ENCODE measurements at places on chromosomes 2 and 18.

DNA sequence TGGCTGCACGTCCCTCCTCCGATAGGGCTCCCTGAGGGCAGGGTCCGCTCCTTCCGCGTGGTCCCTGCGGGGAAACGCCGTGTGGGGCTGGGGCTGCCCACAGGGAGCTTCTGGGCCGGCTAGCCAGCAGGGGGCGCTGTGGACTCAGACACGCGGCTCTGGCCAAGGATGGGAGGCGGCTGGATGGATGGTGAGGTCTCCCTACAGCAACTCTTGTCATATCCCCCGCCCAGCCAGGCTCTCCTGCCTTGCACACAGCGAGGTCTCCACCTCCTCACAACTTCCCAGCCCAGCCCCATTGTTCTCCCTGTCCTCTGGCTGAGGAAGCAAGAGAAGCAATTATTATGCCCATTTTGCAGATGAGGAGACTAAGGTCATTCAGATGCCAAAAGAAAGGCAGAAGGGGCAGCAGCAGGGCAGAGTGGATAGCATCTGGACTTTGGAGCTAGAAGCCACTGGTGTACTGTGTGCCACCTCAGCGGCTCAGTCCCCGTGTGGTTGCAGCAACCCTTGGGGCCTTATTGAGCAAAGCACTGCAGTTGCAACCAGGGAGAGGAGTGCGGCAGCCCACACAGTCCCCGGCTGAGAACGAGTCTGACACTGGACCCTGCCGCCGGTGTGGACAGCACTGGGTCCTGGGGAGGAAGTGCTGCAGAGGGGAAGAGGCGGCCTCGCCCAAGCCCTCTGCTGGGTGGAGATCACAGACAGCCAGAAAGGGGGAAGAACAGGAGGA is 99.0 kb downstream of the ZFP36L2 start:
- DNase-seq = no peak

GRCh38 chr18:70582981-70583380 is 294.1 kb downstream of the SOCS6 start:
- DNase-seq = no peak

- DNase-seq = no peak
These were observed 78.1 kb upstream of the YWHAQ start for GRCh38 chr2:9708683-9709538.

DNA sequence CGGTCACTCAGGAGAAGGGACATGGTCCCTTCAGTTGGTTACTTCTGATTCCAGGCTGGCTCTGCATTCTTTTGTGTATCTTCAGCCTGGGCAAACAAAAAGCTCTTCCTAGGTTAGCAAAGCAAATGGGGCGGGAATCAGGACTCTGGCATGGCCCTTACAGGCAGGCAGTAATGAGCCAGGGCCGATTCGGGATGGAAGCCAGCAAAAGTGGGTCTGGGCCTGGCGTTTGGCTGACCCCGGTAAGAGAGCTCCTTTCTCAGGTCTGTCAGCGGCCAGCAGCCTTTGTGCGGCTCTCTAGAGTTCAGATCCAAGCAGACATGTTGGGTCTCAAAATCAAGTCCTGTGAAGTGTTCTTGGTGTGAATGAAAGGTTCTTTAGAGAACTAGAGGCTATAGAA is 81.5 kb upstream of the EML6 start:
- no peak for DNase-seq

- no peak for DNase-seq
These were observed 5.8 kb downstream of the NGEF start for GRCh38 chr2:233007270-233007669.

- no peak for DNase-seq
These were observed 817.9 kb downstream of the SOCS6 start for GRCh38 chr18:71106701-71107100.

DNA sequence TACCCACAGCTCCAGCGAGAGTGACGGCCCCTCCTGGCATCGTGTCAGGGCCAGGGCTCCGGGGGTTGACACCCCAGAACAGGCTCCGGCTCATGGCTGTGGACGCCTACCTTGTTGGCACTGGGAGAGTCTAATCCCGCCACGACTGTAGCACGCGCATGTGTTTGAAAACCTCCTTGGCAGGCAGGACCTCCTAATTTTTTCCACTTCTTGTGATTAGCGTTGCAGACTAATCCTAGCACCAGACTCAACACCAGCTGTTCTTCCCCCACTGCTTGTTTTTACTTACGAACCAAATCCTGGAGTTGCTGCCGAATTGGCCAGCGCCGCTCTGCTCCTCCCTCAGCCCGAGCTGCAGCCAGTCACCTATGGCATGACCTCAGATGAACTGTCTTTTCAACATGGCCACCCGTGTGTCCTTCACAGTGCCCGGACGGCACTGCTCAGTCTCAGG is 110.7 kb downstream of the KLHL29 start:
- DNase-seq = no peak

DNA sequence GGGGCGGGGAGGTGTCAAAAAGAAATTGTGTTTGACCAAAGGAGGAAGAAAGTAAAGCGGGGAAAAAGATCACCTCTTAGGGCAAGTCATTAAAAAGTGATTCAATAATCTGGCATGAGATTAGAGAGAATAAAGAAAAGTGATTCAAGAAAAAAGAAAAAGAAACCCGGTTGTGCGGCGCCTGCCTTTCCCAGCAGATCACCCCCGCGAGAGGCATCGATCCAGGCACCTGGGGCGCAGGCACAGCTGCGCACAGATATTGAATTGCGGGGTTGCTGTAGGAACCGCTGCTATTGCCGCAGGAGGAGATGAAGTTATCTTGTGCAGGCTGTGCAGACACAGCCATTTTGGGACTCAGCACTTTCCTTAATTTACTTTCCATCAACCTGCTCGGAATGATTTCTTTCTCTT is 71.2 kb downstream of the PLB1 start:
- DNase-seq = no peak

GRCh38 chr2:37324786-37325624 is at the start of gene PRKD3:
Gene PRKD3 (minus strand): TSS chr2:37324833. CDS start chr2:37316524, 8,309 bp downstream.
- DNase-seq = peak; percentile 36

DNA sequence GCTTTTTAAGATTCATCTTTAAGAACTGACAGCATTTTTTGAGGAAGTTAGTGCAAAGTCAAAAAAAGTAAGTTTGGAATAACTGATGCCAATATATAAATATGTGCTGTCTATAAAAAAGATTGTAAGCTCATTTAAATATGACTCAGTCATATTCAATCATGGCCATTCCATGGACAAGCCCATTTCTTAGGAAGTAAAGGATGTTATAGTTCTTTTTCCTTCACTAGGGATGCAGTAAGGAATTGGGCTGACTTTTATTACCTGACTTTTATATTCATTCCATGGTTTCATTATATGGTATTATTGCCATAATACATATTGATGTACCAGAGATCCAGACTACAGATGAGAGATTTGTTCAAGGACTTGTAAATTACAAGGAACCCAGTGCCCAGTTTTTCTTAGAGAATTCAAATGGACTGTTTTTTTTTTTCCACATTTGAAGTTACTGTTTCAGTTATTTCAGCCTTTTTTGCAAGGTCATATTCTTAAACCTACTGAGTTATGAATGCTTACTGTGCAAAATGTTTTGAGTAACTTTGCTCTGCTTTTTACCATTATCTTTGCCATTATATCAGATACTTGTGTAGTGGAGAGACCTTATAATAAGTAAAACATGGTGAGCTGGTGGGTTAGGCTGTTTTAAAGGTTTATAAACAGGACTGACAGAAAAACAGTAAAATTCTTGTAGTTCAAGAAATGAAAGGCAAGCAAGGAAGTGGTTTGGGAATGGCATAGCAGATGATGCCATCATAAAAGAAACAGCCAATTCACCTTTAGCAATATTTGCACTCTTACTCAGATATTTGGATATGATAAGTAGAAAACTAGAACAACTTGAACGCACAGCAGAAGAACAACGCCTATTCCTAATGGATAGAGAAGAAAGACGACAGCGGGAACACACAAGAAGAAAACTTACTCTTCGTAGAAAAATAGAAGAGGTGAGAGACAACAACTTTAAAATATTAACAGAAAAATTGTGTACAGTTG is 7.6 kb downstream of the FSIP2 start:
- DNase-seq = no peak

- no peak for DNase-seq
These were observed 34.1 kb upstream of the NARS1 start for GRCh38 chr18:57655740-57656139.

DNA sequence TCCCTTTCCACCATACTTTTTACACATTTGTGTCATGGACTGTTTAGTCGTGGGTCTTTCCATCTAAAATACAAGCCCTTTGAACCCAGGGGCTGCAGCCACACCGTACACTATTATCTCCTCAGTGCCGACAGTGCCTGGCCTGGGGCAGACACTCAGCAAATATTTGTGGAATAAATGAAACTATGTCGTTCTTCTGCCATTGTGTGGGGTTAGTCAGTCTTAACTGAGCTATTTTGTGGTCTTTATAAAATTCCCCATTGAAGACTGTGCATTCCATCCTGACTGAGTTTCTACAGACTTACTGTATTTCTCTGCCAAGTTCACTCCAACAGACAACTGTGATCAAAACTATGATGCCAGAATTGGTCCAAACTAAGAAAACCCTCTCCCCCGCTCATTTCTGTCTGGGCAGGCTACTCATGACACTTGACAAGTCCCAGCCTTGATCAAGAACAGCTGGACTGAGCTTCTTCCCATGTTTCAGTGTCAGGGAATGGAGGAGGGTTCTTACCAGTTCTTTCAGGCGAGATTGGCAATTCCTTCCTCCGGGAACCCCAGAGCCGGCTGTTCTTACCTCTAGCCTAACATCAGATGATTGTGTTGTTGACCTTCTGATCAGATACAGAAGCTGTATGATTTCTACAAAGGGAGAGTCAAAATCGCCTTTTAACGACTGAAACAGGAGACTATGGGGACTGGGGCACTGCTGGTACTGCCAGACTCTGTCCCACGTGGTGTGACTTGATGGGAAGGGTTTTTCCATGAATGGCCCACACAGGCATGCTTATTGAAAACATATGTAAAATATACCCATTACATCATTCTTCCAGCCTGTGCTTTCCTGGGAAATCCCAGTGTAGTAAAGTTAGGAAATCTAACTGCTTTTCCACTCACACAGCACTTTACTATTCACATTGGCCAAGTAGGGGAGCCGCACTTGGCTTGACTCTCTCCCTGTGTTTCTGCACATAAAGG is 77.4 kb upstream of the NPAS2 start:
- DNase-seq = peak; percentile 91

DNA sequence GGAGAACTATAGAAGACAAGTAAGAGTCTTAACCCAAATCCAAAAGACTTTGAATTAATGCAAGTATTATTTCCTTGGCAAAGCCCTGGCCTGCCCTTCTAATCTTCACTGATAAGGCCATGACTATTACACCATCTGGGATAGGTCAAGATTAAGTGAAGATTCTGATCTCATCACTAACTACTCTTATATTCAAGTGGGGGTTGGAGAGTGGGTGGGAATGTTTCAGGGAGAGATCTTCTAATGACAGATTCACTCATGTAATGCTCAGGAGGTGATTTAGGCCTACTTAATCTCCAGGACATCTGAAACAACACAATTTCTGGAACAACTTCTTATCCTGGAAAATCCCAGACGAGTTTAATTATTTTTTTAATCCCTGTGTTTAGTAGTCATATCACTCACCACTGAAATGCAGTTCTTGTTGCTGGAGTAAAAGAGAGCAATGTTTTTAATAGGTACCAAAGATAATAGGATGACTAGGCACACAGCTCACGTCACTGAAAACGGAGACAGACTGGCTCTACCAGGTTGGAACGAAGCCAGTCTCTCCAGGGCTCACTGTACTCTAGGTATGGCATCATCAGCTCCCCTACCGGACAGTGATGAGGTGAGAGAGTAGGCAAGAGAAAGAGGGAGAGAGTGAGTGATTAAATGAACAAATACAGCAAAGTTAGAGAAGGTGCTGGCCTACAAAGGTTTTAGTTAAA is 133.1 kb downstream of the NCKAP5 start:
- DNase-seq = peak; percentile 95

DNA sequence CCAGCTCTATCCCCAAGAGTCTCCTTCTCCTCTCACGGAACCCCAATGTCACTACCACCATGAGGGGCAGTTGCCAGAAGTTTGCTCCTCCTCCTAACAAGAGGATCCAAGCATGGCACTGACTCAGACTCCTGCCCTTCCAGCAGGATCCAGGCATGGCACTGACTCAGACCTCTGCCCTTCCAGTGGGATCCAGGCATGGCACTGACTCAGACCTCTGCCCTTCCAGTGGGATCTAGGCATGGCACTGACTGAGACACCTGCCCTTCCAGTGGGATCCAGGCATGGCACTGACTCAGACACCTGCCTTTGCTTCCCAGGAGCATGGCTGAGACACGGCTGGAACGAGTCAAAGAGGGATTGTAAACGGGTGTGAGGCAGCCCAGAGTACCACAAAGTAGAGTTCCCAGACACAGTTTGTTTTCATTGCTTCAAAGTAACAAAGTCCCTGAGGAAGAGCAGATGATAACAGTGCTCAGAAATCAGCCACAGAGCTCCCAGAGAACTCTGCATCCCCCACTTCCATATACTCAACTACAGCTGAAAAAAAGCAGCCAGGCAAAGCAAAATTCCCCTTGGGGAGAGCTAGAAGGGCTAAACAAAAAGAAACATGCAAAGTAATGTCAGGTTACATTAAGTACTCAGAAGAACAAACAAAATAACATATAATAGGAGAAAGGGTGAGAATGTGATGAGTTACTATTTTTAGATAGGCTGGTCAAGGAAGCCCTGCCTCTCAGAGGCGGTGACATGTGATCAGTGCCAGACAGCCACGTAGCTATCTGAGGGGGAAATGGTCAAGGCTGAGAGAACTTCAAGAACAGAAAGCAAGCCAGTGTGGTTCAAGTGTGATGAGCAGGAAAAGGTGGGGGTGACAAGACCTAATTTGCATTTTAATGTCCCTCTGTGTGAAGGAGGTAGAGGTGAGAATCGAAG is 3.0 kb downstream of the BUB1 start:
- peak; percentile 42 for DNase-seq

DNA sequence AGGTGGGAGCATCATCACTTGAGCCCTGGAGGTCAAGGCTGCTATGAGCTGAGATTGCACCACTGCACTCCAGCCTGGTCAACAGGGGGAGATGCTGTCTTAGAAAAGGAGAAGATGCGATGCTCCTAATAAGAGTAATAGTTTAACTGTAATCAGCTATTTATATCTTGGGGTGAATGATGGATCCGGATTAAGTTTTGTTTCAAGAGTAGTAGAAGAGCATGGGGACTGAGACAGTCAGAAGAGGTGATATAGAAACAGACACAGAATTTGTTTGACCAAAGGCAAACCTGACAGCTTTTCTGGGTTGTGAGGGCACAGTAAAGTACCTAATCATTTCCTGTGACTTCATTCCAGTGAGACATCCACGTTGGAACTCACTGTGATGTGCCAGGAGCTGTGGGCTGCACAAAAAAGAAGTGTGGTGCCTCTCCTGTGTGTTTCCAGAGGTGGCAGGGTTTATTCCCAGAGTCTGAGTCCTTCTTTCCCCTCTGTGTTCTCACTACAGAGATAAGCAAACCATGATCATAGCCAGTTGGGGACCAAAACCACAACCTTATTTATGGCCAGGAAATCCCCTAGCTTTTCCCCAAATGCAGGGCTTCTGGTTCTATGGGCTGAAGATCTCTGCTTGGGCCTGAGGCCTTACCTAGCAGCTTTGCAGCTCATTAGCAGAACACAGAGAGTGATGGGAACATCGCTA is 113.7 kb downstream of the XRCC5 start:
- DNase-seq = peak; percentile 41

- no peak for DNase-seq
These were observed 22.5 kb downstream of the GATA6 start for GRCh38 chr18:22191923-22192322.

All from brain microvascular endothelial cell (primary cell).